ENCODE measurements at places on chromosomes 2 and 18.

- no peak for DNase-seq
These were observed 28.8 kb downstream of the ANKRD30B start for GRCh38 chr18:14776801-14777200.

DNA sequence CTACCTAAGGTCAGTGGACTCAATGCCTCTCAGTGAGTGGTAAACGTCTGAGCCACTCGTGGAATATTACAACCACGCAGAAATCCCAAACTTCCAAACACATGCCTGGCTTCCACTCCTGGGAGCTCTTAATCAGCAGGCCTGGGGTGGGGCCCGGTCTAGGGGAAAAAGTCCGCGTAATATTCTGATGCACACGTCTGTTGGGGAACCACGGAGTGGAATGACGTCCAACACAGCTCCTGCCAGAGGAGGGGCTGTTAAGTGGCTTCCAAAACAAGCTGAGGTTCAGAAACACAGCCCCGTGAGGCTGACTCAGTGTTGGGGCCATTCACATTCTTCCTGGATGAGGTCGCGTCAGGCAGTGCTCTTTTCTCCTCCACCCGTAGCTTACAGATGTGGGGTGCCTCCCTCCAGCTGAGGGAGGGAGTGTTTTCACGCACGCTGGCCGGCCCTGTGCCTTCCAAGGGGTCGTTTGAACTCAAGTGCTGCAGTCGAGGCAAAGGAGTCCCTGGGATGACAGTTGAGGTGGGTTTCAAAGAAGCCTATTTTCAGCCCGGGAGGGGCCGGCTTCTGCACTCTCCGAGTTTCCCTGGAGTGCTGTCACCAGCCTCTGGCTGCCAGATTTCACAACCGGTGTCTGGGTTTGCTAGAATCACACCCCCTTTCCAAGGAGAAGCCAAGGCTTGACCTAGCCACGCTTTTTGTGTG is 73.1 kb downstream of the ACKR3 start:
- peak; percentile 92 for DNase-seq

DNA sequence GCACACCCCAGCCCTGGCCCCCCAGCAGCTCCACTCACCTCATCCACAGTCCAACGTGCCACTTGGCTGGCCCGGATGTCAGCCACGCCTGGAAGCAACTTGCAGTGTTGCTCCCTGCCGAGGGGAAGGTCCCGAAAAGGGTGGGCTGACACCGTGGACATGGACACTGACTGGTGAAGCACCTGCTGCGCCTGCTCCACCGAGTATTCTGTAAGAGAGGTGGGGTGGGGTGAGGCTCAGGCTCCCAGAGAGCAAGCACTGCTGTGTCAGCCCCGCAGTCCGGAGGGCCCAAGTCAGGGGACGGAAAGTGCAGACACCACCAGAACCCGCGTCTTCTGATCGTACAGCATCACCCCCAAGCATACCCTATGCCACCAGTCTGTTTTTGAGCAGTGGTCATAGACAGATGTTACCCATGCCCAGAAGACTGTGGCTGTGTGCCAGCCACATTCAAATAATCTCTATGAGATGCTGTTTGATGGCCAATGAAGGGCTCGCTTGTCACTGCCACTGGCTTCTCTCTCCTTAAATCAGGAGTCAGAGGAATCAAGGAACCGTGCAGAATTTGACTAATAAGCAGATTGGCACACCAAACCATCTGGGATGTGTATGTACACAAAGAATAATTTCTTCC is 74.2 kb upstream of the TMEM200C start:
- no peak for DNase-seq

GRCh38 chr2:174337337-174338146 is 2.8 kb downstream of the SP9 start:
- no peak for DNase-seq
